ENCODE measurements at places on chromosomes 12 and 14. TPM values are rescaled to one million over a fixed set of nuclear protein-coding genes. Genes with fewer than 3 reads are reported as not detected.

The BIN2 gene
- total RNA-seq = not detected

The CCDC175 gene
- not detected for total RNA-seq

The PABPN1 gene
- 86.2 TPM for total RNA-seq

The RTN1 gene
- not detected for total RNA-seq

The PCNX1 gene
- 54.8 TPM for total RNA-seq

The OTUB2 gene
- 2.8 TPM for total RNA-seq

The POTEG gene
- total RNA-seq = not detected

The SLC35E3 gene
- total RNA-seq = 6.0 TPM

The SYT1 gene
- total RNA-seq = 1.3 TPM

The RNASE9 gene
- total RNA-seq = not detected

The FSCB gene
- not detected for total RNA-seq

The TMEM63C gene
- not detected for total RNA-seq

The MANSC1 gene
- 3.0 TPM for total RNA-seq

The UNC79 gene
- total RNA-seq = 0.33 TPM

The ERP27 gene
- not detected for total RNA-seq
